ENCODE measurements at places on chromosomes 11 and 22. TPM values are rescaled to one million over a fixed set of nuclear protein-coding genes. Genes with fewer than 3 reads are reported as not detected.
A peak's percentile ranks its signal among the peaks of the same experiment; 100 is the strongest.

TEX54 gene
- not detected for total RNA-seq

KCNK7 gene
- total RNA-seq, result 0.29 TPM

FGF3 gene
- total RNA-seq, result not detected

TNNT3 gene
- total RNA-seq, result not detected

DNA sequence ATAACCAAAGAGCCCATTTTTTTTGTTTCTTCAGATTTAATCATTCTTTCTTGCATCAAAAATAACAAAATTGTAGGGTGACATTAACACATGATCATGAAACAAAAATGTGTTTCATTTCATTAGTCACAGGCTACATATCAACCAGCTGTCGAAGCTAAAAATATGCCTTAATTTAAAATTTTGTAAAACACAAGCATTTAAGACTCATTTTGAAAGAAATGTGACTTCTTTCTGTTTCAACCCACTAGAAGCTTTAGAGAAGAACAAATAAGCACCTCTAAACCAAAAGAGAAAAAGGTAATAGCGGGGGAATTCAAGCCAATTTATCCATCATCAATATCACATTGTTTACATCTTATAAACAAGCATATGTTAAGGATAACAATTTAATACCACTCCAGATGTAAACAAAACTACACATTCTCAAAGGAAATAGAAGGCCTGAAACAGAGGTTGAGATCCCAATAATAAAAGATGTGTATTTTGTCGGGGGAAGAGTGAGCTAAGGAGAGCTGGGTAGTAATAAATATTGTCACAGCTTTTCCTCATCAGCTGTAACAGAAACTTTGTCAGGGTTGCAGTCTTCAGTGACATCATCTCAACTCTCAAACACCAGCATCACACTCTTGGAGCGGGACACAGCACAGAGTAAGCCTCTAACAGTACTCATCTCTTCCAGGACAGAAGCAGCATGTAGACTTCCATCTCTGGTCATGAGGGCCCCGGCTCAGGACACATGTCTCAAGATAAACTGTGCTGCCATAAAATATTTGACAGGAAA, 42.0 kb downstream of the ALG9 start:
- peak; percentile 69 for DNase-seq

GRCh38 chr11:113203141-113203753, 111.1 kb upstream of the TTC12 start:
- DNase-seq, result no peak

DNA sequence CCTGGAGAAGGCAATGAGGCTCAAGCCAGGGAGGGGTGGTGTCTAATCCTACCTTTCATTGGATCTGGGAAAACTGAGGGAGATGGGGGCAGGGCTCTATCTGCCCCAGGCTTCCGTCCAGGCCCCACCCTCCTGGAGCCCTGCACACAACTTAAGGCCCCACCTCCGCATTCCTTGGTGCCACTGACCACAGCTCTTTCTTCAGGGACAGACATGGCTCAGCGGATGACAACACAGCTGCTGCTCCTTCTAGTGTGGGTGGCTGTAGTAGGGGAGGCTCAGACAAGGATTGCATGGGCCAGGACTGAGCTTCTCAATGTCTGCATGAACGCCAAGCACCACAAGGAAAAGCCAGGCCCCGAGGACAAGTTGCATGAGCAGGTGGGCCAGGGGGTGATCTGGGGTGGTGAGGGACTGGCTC, at the start of gene FOLR1:
Gene FOLR1 (plus strand): TSS at position 180 of the 421 bp plus-strand sequence. CDS start 34 bp downstream, at position 214.
- DNase-seq, result peak; percentile 81

DNA sequence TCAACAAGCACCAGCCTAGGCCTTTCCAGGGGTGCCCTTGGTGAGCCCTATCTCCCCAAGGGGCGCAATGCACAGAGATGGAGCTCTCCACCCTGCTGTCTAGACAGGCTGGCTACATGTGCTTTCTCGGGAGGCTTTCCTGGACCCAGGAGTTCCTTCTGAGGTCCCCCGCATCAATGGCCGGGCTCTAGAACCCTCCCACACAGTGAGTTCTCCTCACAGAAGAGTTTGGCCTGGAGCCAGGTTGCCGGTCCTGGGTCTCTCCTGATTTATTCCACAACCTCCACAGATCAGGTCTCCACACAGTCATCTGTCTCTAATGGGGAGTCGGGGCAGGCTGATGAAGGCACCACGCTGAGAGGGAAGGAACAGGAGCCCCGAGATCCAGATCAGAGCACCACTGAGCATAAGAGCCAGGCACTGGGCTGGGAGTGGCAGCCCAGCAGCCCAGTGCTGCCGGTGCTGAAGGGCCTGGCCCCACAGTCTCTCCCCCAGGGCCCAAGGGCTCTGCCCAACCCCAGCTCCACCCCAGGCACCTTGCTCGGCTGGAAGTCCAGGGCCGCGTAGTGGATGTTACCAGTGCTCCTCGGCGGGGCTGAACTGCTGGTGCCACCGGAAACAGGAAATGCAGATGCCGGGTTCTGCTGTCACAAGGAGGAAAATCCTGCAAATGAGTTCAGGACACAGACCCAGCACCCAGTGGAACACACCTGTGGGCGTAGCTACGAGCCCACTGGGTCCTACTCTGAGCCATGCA, 44.7 kb downstream of the GAB4 start:
- DNase-seq, result peak; percentile 68
